Suppressor macrophage treated with lipopolysaccharide for 4 hours (primary cell): ENCODE measurements at places on chromosomes 5 and 9.

GRCh38 chr9:135521608-135522095, 412 bp downstream of the LCN1 start:
- DNase-seq: no peak

DNA sequence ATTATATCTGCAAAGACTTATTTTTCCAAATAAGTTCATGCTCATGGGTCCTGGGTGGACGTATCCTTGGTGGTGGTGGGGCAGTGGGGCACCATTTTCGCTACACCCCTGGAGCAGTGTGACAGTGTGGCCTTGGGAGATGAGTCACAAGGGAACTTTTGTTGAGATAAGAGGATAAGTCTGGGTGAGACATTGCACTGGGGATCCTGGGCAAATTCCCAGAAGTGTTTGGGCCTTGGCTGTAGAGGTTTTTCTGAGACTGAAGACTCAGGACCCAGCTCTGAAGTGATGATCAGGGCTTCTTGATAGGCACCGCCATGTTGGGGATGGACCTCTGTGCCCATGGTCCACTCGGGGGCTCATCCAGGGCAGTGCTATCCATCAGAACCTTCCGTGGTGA, 149.4 kb downstream of the MACROH2A1 start:
- no peak for DNase-seq

DNA sequence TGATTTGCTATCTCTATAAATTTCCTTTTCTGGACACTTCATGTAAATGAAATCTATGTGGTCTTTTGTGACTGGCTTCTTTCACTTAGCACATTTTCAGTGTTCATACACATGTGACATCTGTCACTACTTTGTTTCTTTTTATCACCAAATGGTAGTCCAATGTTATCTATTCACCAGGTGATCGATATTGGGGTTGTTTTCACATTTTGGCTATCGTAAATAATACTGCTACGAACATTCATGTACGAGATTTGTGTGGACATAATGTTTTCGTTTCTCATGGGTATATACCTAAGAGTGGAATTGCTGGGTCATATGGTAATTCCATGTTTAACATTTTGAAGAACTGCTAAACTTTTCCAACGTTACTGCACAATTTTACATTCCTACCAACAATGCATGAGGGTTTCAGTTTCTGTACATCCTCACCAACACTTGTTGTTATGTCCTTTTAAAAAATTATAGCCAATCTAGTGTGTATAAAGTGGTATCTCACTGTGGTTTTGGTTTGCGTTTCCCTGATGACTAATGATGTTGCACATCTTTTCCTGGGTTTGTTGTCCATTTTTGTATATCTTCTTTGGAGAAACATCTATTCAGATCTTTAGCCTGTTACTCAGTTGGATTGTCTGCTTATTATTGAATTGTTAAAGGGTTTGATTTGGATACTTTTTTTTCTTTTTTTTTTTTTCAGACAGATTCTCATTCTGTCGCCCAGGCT, 263.0 kb downstream of the PDZD2 start:
- no peak for DNase-seq

GRCh38 chr5:123181394-123181801, 92.4 kb downstream of the PRDM6 start:
- no peak for DNase-seq
